ENCODE measurements at places on chromosomes 12 and 14.

DNA sequence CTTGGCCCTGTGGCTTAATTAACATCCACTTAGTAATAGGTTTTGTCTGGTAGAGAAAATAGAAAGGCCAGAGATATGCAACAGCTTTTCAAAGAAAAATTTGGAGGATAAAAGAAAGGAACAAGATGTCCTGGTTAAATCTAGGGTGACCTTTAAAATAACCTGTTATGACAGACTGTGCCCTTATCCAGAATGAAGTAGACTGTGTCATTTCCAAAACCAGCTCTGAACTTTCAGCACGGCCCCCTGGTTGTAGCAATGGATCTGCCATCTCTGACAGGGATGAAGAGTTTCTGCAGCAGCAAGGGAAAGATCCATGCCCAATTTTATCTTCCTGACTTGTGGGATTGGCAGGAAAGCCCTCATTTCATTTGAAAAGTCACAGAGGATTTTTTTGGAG lies 5.1 kb downstream of the PLEKHG7 start:
- no peak for DNase-seq

- no peak for DNase-seq
Observed at GRCh38 chr14:61598980-61599379, 96.3 kb upstream of the HIF1A start.

DNA sequence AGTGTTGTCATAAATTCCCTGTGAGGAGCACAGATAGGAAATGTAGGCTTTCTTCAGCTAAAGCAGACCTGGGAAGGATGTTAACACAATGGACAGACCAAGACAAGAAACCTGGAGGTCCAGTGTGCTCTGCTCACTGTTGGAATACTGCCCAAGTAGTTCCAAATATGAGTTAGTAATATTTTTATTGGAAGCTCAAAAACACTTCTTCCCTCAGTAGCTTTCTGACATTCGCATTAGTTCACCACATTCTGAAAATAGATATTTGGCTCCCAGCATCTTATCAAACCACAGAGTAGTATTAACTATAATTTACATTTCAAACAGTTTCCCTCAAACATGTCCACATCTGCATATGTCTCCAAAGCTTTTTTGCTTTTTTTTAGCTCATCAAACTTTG lies 74.8 kb upstream of the PYGL start:
- no peak for DNase-seq

DNA sequence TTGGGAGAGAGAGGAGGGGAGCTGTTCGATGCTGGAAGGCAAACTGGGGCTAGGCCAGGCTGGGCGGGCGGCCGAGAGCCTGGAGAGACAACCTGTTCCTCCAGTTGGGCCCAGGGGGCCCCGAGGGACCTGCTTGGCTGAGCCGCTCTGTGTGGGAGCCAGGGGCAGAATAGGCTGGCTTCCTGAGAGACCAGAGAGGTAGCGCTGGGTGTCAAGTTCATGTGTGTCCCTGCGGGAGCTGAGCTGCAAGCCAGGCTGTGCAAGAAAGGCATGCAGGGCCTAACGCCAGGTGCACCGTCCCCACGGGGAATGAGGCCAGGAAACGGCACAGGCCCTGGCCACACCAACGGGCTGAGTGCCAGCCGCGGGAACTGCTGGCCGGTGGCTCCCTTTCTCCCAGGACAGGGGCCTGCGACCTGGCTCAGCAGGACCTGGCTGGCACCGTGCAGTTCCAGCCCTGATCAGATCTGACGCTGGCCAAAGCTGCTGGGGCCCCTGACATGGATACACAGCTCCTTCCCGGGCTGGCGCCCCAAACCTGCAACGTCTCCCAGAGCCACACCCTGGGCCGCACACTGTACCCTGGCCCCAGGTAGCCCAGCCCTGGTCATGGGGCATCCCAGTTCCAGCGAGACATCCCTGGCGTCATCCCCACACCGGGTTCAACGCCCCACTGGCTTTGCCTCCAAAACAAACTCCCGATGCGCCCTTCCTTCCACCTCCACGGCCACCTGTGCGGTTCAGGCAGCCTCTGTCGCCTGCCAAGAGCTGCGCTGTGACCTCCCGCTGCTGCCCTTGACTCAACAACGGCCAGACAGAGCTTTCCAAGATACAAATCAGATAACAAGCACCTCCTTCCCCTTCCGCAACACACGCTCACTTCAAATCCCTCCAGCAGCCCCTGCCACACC lies 65.0 kb downstream of the RFLNA start:
- no peak for DNase-seq

GRCh38 chr12:49982246-49983087 lies 9.7 kb downstream of the AQP6 start:
- DNase-seq, result no peak

DNA sequence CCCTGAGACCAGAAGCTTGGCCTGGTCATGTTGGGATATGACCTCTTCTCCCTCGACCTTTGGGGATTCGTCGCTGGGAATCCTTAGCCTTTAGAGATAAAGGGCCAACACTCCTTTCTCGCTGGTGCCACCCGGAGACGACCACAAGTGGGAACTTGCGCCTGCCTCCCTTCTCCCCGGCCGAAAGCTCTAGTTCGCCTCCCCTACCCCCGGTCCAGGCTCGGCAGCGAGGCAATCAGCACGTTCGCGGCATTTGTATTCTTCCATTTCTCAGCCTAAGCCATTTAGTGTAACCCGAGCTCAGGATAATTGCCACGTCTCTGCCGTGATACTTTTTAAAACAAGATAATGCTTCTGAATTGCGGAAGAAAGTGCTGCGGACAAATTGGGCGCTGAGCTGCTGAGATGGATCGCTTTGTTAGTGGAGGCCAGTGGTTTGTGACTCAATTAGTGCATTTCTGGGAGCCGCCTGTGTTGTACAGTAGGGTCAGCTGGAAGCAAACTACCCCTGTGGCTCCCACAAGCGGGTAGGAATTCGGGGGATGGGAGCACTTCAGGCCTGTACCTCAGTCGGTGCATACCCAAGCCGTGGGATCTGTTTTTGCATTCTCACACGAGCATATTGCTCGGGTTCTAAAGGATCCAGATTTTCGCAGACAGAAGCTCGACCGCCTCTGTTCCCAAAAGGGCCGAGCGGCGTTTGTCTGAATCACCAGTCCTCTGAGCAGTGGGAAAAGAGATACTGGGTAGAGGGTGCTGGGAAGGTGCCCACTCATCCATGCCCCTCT lies 6.8 kb upstream of the SIX1 start:
- DNase-seq, result no peak

DNA sequence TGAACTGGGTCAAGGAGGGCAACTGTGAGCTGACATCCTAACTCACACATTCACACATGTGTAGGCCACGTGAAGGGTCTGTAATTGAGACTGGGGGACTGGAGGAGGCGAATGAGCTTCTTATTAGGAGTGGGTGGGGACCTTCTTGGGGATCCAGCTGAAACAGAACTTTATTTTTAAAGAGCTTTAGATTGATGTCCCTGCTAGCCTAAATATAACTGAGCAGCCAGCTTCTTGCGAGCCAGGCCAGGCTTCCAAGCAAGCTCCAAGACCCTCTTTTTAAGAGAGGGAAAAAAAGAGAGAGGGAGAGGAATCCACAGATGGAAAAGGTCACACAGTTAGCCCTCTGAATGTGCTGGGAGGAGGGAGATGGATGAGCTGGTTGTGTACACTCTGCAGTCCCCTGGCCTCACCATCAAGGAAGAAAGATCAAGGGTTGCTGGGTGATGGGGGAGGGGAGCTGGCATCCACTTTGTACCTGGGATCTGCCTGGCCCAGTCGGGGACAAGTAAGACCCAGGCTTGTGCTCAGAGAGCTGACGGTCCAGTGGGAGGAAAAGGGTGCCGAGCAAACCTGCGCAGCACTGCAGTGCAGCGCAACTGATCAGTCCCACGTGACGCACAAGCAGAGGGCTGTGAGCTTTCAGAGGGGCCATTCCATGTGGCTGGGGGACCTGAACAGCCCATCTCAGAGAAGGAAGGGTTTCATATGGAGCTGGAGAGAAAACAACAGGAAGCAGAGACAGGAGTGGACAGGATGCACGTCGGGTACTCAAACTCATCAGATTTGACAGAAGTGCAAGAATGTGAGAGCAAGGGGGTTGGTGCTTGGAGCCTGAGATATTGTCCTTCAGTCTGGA lies 154.5 kb downstream of the ZFP36L1 start:
- no peak for DNase-seq

DNA sequence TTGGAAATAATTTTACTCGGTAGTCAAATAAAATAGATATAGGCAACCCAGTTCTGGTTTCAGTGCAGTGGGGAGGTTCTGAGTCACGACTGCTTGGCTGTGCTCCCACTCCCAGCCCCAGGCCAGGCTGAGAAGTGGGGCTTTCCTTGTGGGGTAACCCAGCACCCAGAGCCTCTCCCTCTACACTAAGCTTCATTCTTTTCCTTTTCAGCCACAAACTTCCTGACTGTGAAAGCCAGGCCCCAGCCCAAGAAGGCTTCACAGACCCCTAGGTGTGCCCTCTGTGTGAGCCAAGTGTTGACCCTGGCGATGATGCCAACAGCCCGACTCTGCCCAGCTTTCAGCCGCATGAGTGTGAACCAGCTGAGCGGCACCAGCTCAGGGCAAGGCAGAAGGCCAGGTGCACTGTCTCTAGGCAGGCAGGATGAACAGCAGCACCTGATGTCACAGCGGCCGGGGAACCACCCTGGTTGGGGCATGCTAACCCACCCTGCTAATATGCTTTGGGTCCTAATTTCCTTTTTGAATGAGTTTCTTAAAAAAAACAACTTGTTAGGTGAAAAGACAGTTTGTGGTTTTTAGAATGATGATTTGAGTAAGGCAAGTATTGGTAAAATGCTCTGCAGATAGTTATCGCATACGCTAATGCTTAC lies 42.2 kb upstream of the ATP23 start:
- peak; percentile 83 for DNase-seq

GRCh38 chr12:96263449-96263902 lies 69.3 kb downstream of the ELK3 start:
- DNase-seq, result no peak

GRCh38 chr12:110176745-110177144 lies 52.6 kb downstream of the IFT81 start:
- DNase-seq, result no peak

DNA sequence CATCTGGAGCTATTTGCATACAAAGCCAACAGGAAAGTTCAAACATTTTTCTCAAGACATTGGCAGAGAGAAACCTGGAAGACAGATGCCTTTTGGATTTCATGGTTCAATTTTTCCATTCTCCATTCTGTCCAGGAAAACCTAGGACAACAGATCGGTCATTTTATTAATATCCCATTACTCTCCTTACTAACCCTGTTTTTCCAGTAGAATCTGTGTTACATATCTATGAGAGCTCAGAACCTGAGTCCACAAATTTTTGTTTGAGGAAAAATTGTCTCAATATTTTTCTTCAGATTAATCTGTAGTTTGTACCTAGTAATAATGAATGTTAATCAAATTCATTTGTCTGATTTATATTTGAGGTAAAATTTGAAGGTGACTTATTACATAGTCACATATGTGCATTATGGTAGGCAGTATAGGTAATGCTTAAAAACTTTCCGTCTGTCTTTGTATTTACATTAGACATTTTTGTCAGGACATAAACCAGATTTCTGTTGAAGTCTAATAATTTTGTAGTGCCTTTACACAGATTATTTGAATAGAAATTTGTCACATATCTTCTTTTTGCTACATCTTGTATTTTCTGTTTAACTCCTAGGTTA lies 75.3 kb downstream of the CCDC91 start:
- no peak for DNase-seq

DNA sequence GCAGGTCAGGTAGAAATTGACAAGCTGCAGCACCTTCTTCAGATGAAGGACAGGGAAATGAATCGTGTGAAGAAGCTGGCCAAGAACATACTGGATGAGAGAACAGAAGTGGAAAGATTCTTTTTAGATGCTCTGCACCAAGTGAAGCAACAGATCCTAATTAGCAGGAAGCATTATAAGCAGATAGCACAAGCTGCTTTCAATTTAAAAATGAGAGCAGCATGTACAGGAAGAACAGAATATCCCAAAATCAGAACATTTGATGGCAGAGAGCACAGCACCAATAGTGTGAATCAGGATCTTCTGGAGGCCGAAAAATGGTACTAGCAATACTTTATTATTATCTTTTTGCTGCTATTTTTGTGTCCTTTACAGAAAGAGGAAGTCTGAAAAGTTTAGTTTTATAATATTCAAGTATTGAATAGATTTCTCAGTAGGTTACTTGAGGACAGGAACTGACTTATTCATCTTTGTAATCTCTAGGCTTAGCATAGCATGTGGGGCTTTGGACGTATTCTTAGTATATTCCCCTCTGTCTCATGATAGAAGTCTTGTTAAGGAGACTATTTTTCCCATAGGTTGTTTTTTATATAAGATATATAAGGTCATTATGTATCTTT lies 30.8 kb downstream of the BBOF1 start:
- no peak for DNase-seq

DNA sequence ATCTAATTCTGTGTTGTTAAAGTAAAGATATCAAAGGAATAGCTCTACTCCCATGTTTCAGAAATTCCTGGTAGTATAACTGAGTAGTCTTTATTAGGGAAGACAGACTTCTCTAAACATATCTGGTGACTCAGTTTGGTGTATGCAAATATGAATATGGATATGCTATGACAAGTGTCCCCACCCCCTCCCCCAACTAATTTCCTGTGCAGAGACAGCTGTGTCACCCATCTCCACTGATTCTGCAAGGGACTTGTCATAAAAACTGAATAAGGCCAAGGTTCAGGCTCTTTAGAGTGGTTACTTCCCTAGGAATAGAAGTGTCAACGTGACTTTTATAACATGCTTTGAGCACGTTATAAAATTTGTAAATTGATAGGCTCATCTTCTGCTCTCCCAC lies 429.1 kb downstream of the DAD1 start:
- no peak for DNase-seq

DNA sequence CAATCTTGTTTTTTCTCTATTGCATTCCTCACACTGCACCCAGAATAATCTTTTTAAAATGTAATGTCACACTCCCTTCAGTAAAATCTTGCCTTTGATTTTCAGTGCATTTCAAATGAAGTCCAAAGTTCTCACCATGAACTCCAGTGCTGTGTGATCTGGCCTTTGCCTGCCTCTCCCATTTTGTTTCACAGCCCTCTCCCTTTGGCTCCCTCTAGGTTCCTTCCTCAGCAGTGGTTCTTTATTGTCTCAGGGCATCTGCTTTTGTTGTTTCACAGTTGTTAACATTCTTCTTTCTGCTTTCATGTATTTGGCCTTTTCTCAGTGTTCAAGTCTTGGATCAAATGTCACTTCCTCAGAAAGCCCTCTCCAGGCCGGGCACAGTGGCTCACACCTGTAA lies 84.5 kb upstream of the AMN1 start:
- DNase-seq, result no peak

DNA sequence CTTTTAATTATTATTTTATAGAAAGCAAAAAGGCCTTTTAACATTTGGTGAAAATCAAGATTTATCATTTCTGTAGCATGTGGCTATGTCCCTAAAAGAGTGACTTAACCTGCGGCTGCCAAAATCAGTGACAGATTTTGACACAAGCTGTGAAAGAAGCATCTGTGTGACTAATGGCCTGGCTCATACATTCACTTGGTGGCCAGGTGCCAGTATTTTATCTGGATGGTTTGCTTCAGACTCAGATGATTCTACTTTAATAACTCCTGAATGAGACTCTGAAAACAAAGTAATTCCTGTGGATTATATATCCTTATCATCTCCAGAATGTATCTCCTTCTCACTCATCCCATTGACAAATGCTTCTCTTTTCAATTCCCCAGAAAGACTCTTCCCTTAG lies 103.0 kb downstream of the FSCB start:
- DNase-seq, result no peak

- no peak for DNase-seq
Observed at GRCh38 chr12:41917938-41918341, 226.7 kb downstream of the GXYLT1 start.

- DNase-seq, result no peak
Observed at GRCh38 chr14:91614187-91614586, 104.1 kb upstream of the PPP4R3A start.

- no peak for DNase-seq
Observed at GRCh38 chr14:101351146-101351545, 210.1 kb upstream of the DIO3 start.

GRCh38 chr12:67558775-67559174 lies 89.8 kb upstream of the DYRK2 start:
- DNase-seq, result no peak
